ENCODE measurements at places on chromosomes 16 and 17.
A peak's percentile ranks its signal among the peaks of the same experiment; 100 is the strongest.

DNA sequence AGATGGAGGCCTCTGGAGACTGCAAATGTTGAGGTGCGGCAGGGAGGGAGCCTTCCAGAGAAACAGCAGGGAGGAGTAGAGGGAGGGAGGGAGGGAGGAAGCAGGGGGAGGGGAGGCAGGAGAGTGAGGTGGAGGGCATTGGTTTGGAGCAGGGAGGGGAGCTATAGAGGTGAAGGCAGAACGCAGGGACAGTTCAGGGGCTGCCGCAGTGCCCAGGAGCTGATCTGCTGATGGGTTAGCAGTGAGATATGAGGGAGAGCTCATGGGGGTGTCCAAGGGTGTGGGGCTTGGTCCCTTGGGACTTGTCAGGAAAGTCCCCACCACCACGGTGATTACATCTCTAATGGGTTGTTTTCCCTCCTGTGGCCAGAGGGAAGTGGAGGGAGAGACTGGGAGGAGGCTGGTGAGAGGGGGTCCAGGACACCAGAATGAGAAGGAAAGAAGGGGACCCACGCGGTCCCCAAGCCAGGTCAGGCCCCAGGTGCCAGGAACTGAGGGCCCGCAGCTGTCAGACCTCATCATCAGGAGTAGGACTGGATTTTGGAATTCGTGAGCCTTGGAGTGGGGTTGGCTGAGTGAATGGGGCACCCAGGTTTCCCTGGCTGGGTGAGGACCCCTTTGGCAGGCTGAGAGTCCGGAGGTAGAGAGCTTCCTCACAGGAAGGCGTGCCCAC lies 11.2 kb downstream of the CA4 start:
- DNase-seq: no peak

DNA sequence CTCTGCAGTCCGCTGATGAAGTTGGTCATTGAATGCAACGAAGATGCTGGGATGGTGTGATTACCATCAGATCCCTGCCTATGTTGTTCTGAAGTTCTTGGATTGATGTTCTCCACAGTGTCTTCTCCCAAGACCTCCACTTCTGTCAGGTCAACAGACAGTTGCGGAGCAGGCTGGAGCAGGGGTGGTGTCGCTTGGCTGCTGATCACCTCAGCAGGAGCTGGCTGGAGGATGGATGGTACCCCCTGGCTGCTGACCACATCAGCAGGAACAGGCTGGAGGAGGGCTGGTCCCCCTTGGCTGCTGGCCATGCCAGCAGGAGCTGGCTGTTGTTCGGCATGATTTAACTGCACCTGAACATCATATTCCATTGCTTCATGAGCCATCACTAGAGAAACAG lies 5.6 kb downstream of the RFWD3 start:
- no peak for DNase-seq

DNA sequence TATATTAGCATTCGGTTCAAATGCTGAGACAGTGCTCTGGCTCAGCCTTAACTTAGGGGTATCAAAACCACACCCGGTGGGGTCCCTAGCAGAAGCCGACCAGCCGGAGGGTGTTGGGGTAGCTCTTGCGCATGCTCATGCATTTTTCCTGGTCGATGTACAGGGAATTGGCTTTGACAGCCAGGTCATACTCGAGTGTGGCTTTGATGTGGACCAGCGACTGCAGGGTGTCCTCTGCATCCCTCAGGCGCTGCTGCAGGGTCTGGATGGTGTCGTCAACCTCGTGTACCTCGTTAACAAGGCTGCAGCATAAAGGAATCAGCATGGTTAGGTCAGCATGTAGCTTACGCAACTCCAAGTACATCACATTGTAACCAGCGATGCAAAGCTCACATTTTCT lies 37.5 kb downstream of the TEKT3 start:
- DNase-seq: no peak

- no peak for DNase-seq
Measured at GRCh38 chr17:61662741-61663140, 71.7 kb upstream of the NACA2 start.

DNA sequence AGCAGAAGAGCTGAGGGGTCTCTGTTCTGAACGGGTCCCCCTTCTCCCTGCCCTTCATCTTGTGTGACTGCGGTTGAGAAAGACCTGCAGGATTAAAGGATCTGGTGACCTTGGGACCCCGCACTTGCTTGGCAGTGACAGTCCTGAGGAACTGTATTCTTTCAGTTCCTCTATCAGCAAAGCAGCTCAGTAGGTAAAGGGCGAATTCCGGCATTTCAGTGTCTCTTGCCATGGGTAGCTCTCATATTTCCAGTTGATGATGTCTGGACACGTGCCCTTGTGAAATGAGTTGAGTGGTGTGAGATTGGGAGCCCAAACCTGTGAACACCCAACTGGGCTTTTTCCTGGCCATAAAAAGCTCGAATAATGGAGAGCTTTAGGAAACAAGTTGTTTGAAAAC lies 135.7 kb downstream of the PRKCA start:
- DNase-seq: no peak

DNA sequence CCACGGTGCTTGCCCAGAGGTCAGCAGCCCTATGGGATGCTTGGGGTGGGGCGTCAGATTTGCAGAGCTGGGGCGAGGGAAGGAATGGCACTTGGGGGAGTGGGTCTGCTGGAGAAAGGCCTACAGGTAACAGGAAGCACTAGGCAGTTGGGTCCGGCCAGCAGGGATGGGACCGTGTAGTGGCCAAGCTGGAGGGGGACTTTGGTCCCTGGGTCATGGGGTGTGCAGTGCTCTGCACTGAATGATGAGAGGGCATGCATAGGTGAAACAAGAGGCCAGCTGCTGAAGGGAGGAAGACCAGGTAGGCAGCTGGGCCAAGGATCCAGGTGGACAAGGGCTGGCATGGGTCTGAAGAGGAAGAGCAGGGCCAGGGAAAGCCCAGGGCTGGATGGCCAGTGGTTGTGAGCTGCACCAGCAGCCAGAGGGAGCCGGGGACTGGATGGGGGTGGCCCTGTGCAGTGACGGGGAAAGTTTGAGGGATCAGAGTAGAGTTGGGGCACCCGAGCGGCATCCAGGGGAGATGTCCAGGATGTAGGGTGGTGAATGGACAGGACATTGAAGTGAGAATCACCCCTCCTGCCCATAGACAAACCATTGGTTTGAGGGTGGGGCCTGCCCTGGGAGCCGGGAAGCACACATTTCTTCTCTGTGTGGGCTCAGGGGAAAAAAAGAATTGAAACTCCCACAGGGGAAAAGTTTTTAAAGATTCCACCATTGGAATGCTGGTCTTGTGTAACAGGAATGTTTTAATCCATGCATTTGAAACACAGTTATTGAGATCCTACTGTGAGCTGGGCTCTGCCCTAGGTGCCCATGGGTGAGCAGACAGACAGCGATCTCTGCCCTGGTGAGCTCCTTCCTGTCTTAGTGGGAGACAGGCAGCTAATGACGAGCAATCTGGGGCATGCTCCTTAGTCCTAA lies 25.1 kb downstream of the RAI1 start:
- no peak for DNase-seq

DNA sequence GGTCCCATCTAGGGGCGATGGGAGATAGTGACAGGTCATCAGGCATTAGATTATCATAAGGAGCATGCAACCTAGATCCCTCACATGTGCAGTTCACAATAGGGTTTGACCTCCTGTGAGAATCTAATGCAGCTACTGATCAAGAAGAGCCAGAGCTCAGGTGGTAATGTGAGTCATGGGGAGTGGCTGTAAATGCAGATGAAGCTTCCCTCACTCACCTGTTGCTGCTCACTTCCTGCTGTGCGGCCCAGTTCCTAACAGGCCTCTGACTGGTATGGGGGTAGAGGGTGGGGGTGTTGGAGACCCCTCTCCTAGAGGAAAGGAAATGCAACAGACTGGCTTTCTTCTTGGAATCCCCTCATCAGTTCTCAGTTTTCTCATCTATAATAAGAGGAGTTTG lies 131.4 kb downstream of the CA10 start:
- no peak for DNase-seq

DNA sequence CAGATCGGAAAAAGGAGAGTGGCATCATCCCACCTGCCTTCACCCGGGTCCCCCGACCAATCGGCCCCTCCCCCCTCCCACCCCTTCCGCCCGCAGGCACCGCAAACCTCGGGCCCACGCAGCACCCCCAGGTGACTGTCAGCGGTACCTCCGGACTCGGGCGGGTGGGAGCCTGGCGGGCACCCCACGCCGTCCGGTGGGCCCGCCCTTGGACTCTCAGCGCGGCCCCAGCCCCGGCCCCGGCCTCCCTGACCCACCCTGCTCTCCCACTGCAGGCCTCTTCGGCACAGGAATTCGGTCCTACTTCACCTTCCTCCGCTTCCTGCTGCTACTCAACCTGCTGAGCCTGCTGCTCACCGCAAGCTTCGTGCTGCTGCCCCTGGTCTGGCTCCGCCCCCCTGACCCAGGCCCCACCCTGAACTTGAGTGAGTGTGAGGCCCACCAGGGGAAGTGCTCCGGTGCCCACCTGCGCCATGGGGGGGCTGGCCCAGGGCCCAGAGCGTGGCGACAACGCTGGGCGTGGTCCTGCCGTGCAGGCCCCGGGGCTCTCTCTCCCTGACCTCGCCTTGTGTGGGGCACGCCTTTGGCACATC lies 1.6 kb downstream of the TMC8 start:
- DNase-seq: peak; percentile 42

GRCh38 chr17:68656666-68657065 lies 55.5 kb upstream of the FAM20A start:
- DNase-seq: no peak
